ENCODE measurements at places on chromosomes 11 and 22.

GRCh38 chr11:46361283-46362155, 14.3 kb downstream of the DGKZ start:
- DNase-seq: peak; percentile 79

GRCh38 chr11:69811431-69811830, 7.8 kb downstream of the FGF3 start:
- DNase-seq: no peak

DNA sequence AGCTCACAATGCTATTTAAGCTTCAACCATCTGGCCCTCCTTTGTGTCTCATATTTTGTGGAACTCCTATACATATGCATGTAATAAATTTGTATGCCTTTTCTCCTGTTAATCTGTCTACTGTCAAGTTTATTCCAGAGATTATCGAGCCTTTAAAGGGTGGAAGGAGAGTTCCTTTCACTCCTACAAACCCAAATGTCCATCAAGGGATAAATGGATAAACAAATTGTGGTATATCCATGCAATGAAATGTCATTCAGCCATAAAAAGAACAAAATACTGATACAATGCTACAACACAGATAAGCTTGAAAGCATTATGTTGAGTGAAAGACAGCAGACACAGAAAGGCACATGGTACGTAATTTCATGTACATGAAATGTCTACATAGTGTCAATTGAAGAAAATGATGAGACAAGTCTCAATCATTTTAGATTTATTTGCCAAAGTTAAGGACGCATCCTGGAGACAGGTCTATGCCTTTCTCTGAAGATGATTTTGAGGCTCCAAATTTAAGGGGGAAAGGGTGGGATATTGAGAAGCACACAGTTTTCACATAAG, 17.7 kb upstream of the FEZ1 start:
- no peak for DNase-seq

GRCh38 chr11:76628408-76628947, 42.1 kb downstream of the LRRC32 start:
- DNase-seq: no peak

- no peak for DNase-seq
Observed at GRCh38 chr11:28793282-28793738, 685.1 kb downstream of the METTL15 start.

DNA sequence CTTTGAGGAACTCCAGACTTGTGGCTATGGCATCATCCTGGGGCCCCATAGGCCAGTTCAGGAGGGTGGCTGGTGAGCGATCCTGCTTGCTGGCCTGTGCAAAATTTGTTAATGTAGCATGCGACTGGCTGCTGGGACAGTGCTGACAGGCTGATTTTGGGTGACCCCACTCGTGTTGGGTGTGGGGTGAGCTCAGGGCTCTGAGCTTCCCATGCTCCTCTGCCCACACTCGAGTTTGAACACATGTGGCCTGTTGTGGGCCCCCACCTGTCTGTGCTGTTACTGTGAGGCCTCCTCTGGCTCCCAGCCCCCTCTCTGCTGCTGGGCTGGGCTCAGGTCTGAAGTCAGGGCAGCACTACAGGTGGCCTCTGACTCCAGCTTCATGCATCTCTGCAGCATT, 64.4 kb upstream of the MYEOV start:
- DNase-seq: no peak

DNA sequence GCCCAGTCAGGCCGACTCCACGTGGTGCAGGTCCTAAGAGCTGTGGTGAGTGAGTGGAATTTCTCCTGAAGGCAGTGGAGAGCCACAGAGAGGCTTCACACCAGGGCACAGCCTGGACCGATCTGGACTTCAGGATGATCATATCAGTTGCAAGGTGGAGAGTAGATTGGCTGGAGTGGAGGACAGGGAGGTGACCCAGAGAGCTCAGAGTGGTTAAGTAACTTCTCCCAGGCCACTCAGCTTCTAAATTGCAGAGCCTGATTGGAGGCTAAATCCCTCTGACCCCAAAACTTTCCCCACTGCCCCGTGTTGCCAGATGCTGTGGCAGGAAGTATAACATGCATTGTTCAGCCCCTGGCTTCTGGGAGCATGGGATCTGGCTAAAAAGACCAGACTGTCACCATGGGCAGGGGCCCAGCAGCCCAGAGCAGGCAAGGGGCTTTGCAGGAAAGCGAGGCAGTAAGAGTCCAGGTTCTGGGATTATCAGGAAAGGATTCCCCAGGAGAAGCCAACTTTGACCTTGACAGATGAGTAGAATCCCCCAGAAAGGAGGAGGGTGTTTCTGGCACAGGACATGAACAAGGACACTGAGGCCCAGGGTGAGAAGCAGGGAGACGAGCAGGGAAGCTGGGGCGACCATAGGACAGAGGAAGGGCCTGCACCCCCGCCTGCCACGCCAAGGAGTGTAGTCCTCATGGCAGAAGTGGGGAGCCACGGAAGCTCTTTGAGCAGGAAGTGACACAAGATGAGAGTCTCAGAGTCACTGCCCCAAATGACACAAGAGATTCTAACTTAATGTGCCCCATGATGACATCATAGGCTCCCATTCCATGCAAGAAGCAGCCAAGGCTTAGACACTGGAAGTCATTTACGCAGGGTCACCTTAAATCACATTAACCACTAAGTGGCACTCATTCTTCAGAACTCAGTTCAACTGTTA, 4.8 kb downstream of the SLC35C1 start:
- no peak for DNase-seq

DNA sequence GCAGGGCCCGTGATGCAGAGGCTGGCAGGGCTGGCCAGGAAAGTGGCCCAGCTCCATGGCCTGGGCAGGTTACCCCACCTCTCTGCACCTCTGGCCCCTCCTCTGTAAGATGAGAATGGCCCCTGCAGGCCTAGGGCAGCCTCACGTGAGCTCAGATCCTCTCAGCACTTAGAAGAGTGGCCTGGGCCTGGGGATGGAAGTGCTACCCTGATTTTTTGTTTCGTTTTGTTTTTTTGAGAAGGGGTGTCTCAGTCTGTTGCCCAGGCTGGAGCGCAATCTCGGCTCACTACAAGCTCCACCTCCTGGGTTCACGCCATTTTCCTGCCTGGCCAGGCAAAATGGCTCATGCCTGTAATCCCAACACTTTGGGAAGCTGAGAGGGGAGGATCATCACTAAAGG, 982 bp downstream of the APOBEC3H start:
- no peak for DNase-seq

GRCh38 chr11:115710980-115711379, 206.8 kb upstream of the CADM1 start:
- no peak for DNase-seq

DNA sequence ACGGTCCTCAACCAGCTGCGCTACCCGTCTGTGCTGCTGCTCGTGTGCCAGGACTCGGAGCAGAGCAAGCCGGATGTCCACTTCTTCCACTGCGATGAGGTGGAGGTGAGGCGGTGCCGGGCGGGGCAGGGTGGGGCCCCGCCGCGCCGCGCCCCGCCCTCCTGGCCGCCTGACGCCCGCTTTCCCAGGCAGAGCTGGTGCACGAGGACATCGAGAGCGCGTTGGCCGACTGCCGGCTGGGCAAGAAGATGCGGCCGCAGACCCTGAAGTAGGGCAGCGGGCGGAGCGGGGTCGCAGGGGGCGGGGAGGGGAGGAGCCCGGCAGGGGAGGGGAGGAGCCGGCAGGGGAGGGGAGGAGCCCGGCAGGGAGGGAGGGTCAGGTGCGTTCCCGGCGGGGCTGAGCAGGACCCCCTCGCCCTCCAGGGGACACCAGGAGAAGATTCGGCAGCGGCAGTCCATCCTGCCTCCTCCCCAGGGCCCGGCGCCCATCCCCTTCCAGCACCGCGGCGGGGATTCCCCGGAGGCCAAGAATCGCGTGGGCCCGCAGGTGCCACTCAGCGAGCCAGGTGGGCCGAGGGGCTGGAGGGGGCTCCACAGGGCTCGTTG, 14.7 kb downstream of the EPS8L2 start:
- DNase-seq: peak; percentile 31

DNA sequence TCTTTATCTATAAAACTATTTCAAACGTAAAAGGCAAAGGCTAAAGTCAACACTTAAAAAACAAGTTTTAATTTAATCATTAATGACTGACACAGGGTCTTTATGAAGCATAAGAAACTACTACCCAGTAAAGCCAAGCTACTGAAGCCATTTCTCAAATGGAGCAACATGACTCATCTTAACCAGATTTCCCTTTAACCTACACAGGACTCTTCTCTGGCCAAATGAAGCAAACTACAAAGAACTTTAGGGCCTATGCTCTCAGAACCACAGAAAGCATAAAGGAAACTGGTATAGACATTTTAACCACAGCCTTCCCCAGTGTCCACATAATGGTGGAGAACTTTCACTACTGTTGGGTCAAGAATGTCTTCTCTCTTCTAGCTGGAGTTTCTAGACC, 34.7 kb downstream of the ALG9 start:
- DNase-seq: no peak

DNA sequence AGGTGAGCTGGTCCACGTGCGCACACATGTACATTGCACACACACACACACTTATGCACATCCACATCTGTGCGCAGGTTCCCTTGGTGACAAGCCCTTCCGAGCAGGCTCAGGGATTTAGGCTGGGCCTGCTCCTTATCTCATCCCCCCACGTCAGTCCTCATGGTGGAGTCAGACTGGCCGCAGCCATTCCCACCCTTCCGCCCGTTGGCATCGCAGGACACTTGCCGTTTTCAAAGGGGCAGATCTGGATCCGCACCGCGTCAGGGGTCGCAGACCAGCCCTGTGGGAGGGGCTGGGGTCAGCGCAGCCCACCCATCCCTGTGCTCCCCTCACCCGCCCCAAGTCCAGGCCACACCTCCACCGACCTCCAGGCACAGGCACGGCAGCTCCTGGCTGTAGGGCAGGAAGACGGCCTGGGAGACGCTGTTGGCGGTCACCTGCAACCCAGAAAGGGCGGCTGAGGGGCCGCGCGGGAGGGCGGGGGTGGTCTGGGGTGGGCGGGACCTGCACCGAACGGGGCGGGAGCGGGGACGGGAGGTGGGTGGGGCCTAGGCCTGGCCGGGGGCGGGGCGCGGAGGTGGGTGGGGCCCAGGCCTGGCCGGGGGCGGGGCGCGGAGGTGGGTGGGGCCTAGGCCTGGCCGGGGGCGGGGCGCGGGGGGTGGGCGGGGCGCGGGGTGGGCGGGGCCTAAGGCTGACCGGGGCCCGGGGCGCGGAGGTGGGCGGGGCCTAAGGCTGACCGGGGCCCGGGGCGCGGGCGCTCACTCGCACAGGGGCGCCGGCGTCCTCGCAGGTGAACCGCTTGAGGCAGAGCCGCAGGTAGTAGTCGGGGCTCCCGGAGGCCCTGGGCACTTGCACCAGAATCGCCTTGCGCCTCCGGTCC, 13.3 kb downstream of the IL17REL start:
- DNase-seq: no peak

DNA sequence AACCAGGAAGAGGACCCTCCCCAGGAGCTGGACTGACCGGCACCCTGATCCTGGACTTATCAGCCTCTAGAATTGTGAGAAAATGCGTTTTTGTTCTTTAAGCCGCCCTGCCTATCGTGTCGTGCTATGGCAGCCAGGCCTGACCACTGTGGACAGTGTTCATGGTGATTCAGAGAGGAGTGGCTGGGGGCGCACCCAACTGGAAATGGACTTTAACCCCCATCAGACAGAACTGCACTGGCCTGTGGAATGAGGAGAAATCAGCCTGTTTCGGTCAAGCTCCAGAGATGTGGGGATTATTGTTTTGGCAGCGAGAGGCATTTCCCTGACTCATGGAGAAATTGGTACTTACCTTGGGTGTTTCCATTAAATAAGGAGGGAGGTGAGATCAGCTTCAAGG, 1437.8 kb downstream of the BRD1 start:
- DNase-seq: no peak

DNA sequence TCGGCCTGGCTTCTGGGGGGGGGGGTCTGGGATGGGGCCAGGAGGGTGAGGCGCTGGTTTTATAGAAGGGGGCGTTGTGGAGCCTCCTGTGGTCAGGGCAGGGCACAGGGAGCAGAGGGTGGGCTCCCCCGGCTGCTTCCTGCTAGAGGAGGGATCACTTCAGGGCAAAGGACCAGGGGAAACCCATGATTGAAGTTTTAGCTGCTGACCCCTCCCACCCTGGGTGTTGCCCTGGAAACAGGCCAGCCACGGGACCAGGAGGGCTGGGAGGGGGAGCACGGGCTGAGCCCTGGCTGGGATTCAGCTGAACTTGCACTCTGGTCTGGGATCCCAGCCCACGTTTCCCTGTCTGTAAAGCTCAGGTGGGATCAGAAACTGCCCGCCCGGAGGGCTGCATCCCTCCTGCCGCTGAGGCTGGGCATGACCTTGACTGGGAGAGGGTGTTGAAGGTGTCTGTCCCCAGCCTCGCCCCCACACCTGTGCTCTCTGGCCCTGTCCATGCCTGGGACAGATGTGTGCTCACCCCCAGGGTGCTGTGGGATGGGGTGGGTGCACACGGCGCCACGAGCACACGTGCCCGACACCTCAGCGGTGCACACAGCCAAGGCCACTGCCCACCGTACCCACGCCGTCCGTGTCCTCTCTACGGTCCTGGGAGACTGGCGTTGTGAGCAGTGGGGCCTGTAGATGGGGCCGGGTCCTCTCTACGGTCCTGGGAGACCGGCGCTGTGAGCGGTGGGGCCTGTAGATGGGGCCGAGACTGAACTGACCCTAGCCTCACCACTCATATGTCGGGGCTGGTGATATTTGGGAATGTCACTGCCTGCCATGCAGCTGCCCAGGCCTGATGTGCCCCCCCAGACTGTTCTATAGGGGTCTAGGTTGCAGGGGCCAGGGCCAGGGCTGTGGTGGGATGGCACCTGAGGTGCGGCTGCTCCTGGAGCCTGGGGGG, 2.3 kb downstream of the TSPAN4 start:
- DNase-seq: peak; percentile 31

DNA sequence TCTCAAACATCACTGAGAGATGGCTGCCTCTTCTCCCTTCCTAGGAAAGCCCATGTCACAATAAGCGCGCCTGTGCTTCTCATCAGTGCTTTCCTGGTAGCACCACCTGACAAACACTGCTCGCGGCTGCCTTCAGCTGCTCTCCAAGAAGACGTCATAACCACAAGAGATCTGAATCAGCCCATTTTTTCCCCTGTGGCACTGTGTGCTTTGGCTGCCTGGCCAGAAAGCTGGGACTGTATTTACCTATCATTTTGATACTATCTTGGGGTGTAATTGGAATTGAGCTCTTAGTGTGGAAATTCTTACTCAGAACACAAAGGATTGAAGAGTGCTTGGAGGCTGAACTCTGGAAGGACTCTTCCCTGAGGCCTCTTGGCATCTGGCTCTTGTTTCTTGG, 50.3 kb upstream of the EHF start:
- no peak for DNase-seq

GRCh38 chr22:38853196-38853651, 9.4 kb upstream of the NPTXR start:
- no peak for DNase-seq

DNA sequence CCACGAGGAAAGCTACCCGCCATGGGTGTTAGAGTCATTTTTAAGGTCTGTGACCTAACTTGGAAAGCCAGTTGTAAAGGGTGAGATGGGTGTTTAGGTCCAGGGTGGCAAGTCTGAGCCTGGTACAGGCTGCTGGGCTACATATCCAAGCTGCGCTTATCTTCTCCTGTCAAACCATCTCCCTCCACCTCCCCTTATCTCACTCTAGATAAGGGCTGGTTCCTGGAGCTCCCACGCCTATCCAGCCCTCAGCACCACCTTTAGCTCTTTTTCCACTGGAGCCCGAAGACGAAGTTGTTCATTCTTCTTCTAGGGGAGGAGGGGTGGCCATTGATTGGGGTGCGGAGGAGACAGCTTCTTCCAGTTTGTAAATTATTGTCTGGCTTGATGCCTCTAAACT, 48.5 kb downstream of the MICAL2 start:
- DNase-seq: no peak

Measured in CD4-positive, alpha-beta T cell treated with Interleukin-17A for 4 hours (primary cell).